ENCODE measurements at places on chromosomes 4 and X.

GRCh38 chr4:105241451-105241850 lies 94.8 kb downstream of the TET2 start:
- DNase-seq: no peak

- DNase-seq: no peak
Observed at GRCh38 chr4:40651280-40651679, 21.6 kb upstream of the RBM47 start.

GRCh38 chrX:13936521-13937225 lies 93.0 kb downstream of the GEMIN8 start:
- DNase-seq: no peak

GRCh38 chr4:71338846-71339593 lies at the start of gene SLC4A4:
SLC4A4 (plus strand) TSS chr4:71339020.
- no peak for DNase-seq

DNA sequence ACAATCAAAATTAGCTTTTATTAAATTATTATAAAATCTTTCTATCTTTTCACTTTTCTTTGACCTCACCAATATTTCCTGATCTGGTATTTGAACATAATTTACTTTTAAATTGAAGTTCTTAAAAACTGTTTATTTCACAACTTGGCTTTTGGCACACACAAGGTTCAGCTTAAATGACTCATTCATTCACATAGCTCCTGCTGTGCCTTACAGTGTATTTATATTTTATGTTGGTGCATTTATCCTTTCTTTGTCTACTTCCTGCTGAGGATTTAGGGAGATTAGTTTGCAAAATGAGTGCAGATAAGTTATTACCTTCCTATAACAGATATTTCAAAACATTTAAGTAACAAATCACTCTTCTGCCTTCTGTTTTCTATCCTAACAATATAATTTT lies 430.6 kb downstream of the DTHD1 start:
- no peak for DNase-seq

- no peak for DNase-seq
Observed at GRCh38 chrX:130109429-130110378, 593 bp downstream of the ELF4 start.

All from cortex of kidney (tissue), 1 donor.